ENCODE measurements at places on chromosomes 7 and 10. TPM values are rescaled to one million over a fixed set of nuclear protein-coding genes. Genes with fewer than 3 reads are reported as not detected.

SLC13A1 gene
- total RNA-seq, result not detected

GRCh38 chr7:82375129-82375528 is 68.4 kb downstream of the CACNA2D1 start:
- DNase-seq, result no peak
- no peaks in the 10 kb centered on the region for H3K27me3 ChIP-seq
- H3K27ac ChIP-seq, result no peak overlapping the region
- no peaks in the 10 kb centered on the region for H3K4me1 ChIP-seq

DNA sequence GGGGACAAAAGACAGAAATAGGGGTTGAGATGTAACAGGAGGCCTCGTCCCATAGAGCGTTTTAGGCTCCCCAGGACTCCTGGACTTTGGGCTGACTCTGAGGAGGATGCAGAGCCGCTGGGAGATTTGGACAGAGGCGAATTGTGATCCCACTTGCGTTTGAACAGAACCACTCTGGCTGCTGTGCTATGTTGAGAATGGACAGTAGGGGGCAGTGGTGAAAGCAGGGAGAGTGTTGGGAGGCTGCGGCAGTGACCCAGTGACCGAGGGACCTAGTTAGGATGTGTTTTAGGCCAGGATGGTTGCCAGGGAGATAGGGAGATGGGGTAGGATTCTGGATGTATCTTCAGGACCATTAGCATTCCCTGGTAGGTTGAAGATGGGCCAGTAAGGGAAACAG is 271.6 kb downstream of the CCDC3 start:
- no peaks in the 10 kb centered on the region for H3K36me3 ChIP-seq
- H3K4me1 ChIP-seq, result peaks cover 21% of the 10 kb centered on the region
- H3K4me3 ChIP-seq, result no peak overlapping the region
- H3K27me3 ChIP-seq, result no peaks in the 10 kb centered on the region

SPDYE16 gene
- 0.19 TPM for total RNA-seq

MRPS24 gene
- total RNA-seq, result 115 TPM

AGBL3 gene
- total RNA-seq, result 3.3 TPM

DNA sequence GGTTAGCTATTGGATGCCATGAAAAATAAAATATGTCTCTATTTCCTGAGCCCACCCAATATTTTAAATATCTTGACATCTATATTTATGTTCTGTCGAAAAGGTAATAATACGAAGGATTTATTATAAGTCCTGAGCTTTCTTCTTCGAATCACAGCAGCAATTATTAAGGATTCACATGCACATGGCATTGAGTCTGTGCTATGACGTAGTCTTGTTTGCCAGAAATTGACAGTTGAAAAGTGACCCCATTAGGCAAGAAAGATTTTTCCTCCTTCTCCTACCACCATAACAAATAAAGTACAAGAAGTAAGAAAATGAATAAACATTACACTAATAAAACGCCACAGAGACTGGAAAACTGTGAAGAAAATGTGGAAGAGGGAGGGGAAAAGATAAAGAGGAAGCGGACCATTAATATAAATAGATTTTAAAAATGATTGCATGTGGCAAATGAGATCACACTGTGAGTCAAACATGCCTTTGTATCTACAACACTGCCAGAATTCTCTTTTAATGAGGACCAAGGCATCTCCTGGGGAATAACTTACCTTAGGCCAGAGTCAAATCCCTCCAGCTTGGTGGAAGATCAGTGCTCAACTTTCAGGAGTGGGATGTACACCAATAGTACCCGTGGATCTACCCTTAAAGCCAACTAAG is 21.6 kb downstream of the FZD1 start:
- H3K36me3 ChIP-seq, result no peaks in the 10 kb centered on the region
- H3K4me3 ChIP-seq, result no peak overlapping the region
- DNase-seq, result no peak
- no peak overlapping the region for H3K27ac ChIP-seq
- no peaks in the 10 kb centered on the region for H3K4me1 ChIP-seq
- H3K27me3 ChIP-seq, result no peaks in the 10 kb centered on the region

DNA sequence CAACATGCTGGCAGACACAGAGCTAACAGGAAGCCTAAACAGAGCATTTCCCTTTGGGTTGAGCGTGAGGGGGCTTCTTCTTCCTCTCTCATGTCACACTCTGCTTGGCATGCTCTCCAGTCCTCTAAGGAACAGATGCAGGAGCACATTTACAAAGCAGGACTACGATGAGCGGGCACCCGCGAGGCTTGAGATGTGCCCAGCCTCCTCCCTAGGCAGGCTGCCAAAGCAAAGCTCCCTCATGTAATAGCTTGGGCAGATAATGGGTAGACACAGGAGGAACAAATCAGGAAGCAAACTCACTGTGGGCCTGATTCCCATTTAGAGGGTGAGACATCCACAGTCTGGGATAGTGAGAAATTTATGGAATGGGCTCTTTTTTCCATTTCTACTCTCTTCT is 519.1 kb downstream of the NRG3 start:
- no peak for DNase-seq
- H3K4me3 ChIP-seq, result no peak overlapping the region
- H3K4me1 ChIP-seq, result no peaks in the 10 kb centered on the region
- H3K27ac ChIP-seq, result no peak overlapping the region

DNA sequence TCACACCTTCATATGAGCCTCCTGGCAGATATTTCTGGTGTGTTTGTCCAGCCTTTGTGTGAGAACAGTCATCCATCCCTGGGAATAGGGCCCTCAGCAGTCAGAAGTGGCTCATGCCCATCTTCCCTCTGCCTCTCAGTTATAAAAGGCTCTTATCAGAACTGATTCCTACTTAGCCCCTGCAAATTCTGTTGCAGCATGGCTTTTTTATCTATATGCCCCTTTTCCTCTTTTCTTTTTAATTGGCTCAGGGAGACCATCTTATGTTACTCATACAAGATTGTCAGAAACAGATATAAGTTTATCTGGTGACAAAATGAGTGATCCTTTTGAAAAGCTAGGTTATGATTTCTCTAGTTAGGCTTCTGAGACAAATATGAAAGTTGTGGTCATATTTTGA is 194.1 kb downstream of the CREB5 start:
- H3K36me3 ChIP-seq, result no peaks in the 10 kb centered on the region
- no peaks in the 10 kb centered on the region for H3K4me1 ChIP-seq
- no peak for DNase-seq
- no peak overlapping the region for H3K27ac ChIP-seq
- H3K4me3 ChIP-seq, result no peak overlapping the region

PNLIPRP2 gene
- total RNA-seq, result not detected

CREB5 gene
- total RNA-seq, result 0.52 TPM

DNA sequence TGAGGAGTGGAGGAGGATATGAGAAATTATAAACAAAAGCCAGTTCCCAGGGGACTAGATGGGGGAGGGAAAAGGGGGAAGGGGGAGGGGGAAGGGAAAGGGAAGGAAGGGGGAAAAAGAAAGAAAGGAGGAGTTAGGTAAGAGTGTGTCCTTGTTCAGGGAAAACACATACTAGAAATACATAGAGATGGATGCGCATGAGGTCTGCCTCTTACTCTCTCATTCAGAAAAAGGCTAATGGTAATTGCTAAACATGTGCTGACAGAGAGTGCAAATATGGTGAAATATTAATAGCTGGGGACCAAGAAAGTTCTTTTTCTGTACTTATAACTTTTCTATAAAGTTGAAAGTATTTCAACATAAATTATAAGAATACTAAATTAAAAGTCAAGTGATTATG is 64.5 kb downstream of the ZFAND4 start:
- no peak overlapping the region for H3K4me3 ChIP-seq
- DNase-seq, result no peak
- H3K36me3 ChIP-seq, result peaks cover 19% of the 10 kb centered on the region
- no peak overlapping the region for H3K27ac ChIP-seq
- no peaks in the 10 kb centered on the region for H3K4me1 ChIP-seq

PPP3CB gene
- total RNA-seq, result 50.2 TPM

GRCh38 chr10:74792726-74793125 is 33.7 kb upstream of the KAT6B start:
- DNase-seq, result no peak
- H3K36me3 ChIP-seq, result no peaks in the 10 kb centered on the region
- H3K27ac ChIP-seq, result no peak overlapping the region
- H3K4me1 ChIP-seq, result peaks cover 5% of the 10 kb centered on the region
- no peaks in the 10 kb centered on the region for H3K27me3 ChIP-seq
- no peak overlapping the region for H3K4me3 ChIP-seq

All from activated CD4-positive, alpha-beta memory T cell treated with anti-CD3 and anti-CD28 coated beads for 36 hours (primary cell).